ENCODE measurements at places on chromosomes 3 and 15. TPM values are rescaled to one million over a fixed set of nuclear protein-coding genes. Genes with fewer than 3 reads are reported as not detected.

- H3K4me1 ChIP-seq, result no peaks in the 10 kb centered on the region
- no peak for DNase-seq
- H3K36me3 ChIP-seq, result no peaks in the 10 kb centered on the region
- no peak overlapping the region for H3K27ac ChIP-seq
Measured at GRCh38 chr3:159913712-159914414, 74.8 kb upstream of the IL12A start.

DNA sequence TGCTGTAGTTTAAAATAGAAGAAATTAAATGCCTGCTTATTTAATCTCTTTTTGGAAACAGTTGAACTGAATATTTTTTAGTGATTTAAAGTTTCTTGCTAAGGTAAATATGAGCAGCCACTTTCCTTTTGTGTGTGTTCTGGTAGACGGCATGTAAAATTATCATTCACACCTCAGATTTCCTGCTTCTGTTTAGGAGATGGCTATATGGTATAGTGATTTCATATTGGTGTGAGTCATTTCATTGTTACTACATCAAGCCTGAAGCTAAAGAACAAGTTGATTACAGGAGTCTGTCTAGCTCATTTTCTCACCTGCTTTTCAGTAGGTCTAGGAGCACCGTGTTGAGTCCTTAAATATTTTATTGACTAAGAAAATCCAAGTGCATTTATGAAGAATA lies 2.2 kb downstream of the LRCH3 start:
- no peaks in the 10 kb centered on the region for H3K36me3 ChIP-seq
- no peak overlapping the region for H3K27ac ChIP-seq
- H3K4me1 ChIP-seq, result no peaks in the 10 kb centered on the region
- no peak for DNase-seq

Gene P2RY1
- total RNA-seq, result 2.1 TPM

- no peaks in the 10 kb centered on the region for H3K36me3 ChIP-seq
- H3K27me3 ChIP-seq, result no peaks in the 10 kb centered on the region
- no peaks in the 10 kb centered on the region for H3K4me1 ChIP-seq
- no peak overlapping the region for H3K4me3 ChIP-seq
Measured at GRCh38 chr3:75951941-75952340, 166.6 kb upstream of the ZNF717 start.

DNA sequence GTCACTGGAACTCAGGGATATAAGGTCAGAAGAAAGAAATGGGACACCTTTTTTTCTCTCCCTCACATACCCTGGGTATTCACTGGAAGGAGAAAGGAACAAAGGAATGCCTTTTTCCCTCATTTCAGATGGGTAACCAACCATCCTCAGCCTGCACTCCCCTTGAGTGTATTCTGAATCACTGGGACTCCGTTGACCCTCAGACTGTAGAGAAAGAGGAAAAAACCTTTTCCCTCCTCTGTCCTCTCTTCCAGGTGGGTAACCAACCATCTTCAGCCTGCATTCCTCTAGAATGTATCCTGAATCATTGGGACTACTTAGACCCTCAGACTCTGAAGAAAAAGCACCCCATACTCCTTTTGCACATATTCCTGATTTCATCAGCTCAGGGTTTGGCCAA lies 11.4 kb downstream of the PRR20G start:
- no peak for DNase-seq
- H3K27ac ChIP-seq, result no peak overlapping the region
- H3K4me3 ChIP-seq, result no peak overlapping the region
- no peaks in the 10 kb centered on the region for H3K27me3 ChIP-seq
- no peaks in the 10 kb centered on the region for H3K4me1 ChIP-seq

Gene HRH1
- 2.6 TPM for total RNA-seq

Gene SERPINI2
- not detected for total RNA-seq

All from thyroid gland (tissue), 4 donors.